T-cell (primary cell): ENCODE measurements at places on chromosomes 1 and 21. TPM values are rescaled to one million over a fixed set of nuclear protein-coding genes. Genes with fewer than 3 reads are reported as not detected.
A peak's percentile ranks its signal among the peaks of the same experiment; 100 is the strongest.

DNA sequence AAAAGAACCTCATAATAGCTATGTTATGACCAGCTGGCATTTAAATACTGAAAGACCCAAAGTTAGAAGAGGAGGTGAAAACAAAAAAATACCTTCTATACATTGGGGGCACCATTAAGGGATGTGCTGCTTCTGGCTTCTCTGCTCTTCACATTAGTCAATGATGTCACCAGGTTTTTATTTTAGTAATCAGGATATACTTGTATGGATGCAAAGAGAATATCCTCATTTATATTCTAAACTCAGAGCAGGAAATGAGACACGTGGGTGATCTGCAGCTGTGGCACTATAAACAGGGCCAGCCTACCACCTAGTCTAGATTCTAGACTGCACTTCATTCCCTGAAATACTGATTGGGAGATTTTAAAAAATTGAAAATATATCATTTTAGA is 51.2 kb downstream of the WLS start:
- no peak for DNase-seq

GRCh38 chr1:233518344-233518743 is 95.6 kb upstream of the KCNK1 start:
- no peak for DNase-seq

DNA sequence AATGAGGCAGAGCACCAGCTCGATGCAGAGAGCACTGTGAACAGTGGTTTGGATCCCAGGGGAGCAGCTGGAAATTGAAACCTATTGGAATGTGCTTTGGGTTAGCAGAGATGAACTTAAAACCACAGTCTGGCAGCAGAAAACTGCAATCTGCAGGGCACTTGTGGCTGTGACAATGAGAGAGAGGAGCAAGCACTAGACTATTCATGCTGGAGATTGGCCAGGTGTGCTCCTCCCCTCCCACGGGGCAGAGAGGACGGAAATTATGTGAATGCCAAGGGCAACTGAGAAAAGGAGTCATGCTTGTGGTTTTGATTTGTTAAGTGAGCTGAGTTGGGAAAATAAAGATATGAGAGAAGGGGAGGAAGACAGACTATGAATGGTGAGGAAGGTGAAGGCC is 38.1 kb downstream of the HSD3B2 start:
- DNase-seq: no peak

GRCh38 chr1:54848134-54848948 is 38.7 kb downstream of the DHCR24 start:
- no peak for DNase-seq

DNA sequence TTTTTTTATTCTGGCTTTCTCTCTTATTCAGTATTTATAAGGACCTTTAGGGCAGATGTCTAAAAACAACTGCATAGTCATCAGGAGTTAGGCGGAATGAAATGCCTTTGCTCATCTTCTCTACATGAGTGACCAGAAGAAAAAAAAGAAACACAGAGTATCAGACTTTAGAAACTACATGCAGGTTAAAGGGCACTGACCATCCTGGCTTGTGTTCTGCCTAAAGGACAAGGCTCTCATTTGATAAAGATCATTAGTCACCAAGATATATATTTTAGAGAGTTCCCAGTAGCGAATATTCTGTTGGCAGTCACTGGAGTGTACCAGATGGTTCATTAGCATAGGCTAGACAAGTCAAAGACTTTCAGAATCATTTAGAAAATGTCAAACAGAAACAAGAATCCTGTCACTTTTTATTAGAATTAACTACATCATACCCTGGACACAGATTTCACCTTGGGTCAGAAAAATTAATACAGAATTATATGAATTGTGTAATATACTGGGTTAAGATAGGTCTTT is 145.6 kb downstream of the NR5A2 start:
- DNase-seq: no peak

- peak; percentile 49 for DNase-seq
These were observed 14.9 kb downstream of the AADACL4 start for GRCh38 chr1:12658531-12659453.

DNA sequence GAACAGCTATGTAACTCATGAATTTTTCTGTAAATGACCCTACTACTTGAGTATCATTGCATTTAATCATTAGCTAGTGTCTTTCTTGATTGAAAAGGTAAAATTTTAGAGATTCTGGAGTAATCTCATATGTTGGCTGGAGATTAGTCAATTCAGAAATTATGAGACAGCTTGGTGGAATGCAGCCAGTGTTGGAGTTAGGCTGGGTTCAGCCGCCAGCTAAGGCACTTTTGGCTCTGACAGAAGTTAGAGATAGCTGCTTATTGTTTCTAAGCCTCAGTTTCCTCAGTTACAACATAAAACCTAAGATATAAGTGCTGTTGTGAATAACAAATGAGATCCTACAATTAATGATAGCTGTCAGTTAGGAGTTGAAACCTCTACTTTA is 49.4 kb downstream of the TBCE start:
- DNase-seq: no peak

- DNase-seq: no peak
These were observed 3.9 kb downstream of the EPHA8 start for GRCh38 chr1:22567197-22567596.

DNA sequence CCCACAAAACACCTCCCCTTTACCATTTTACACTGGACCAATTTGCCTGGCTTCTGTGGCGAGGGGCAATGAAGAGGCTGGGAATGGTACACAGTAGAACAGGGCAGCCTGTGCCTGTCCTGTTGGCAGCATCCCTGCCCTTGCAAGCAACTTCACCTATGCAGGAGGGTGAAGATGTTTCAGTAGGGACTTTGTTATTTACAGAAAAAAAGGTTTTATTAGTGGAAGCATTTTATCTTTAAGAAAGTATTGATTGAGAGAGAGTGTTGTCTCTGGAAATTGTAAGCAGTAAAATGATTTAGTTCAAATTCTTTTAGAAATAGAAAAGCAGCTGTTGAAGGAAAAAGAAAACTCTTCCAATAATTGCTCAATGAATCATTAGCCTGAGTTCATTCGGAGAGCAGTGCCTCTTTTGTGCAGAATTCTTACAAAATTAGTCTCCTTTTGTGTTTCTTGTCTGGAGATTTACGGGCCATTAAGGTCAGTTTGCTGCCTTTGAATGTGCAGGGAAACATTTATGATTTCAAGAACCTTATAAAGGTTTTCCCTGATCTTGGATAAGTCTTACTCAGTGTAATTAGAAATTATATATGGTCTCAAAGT is 49.1 kb downstream of the HHAT start:
- DNase-seq: no peak

- no peak for DNase-seq
These were observed 268.9 kb downstream of the HHAT start for GRCh38 chr1:210597555-210598134.

DNA sequence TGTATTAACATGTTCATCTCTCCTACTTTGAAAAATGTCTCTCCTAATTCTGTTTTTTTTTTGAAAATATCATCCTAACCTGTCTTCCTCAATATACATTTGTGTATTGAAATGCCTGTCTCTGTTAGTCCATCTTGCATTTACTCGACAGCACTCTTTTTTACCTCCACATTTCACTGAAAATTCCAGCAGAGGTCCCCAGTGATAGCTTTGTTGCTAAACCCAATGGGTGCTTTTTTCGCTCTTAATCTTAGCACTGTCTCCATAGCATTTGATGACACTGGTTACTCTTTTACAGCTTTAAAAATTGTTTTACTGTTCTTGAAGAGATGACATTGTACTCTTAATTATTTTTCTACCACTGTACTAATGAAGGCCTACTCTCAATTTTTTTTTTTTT is 10.8 kb downstream of the OSBPL9 start:
- DNase-seq: no peak

Gene GJB3
- total RNA-seq: not detected

Gene KANK4
- not detected for total RNA-seq

Gene HSD3B2
- total RNA-seq: not detected

Gene UCHL5
- 24.9 TPM for total RNA-seq

Gene TMCO4
- total RNA-seq: 21.1 TPM

Gene RAB3B
- not detected for total RNA-seq

Gene RIPPLY3
- not detected for total RNA-seq

Gene GOLT1A
- total RNA-seq: 0.32 TPM

Gene NCF2
- 2.9 TPM for total RNA-seq

Gene RGS1
- 439 TPM for total RNA-seq

Gene OR10J1
- total RNA-seq: not detected
